ENCODE measurements at places on chromosomes 16 and 17.

GRCh38 chr17:48720266-48721008 is 1.9 kb downstream of the PRAC1 start:
- no peak for DNase-seq

GRCh38 chr16:72001180-72001874 is 1.1 kb upstream of the PKD1L3 start:
- no peak for DNase-seq

- DNase-seq = no peak
Observed at GRCh38 chr17:28735242-28735722, 6.7 kb downstream of the NEK8 start.

- DNase-seq = no peak
Observed at GRCh38 chr17:54353789-54354525, 531.2 kb downstream of the KIF2B start.

DNA sequence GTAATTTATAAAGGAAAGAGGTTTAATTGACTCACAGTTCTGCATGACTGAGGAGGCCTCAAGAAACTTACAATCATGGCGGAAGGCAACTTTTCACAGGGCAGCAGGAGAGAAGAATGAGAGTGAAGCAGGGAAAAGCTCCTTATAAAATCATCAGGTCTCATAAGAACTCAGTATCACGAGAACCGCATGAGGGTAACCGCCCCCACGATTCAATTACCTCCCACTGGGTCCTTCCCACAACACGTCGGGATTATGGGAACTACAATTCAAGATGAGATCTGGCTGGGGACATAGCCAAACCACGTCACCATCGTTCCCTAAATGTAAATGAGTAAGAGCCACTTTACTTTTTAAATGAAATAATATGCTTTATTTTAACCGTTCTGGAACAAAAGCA is 89.9 kb upstream of the NACA2 start:
- DNase-seq = no peak

DNA sequence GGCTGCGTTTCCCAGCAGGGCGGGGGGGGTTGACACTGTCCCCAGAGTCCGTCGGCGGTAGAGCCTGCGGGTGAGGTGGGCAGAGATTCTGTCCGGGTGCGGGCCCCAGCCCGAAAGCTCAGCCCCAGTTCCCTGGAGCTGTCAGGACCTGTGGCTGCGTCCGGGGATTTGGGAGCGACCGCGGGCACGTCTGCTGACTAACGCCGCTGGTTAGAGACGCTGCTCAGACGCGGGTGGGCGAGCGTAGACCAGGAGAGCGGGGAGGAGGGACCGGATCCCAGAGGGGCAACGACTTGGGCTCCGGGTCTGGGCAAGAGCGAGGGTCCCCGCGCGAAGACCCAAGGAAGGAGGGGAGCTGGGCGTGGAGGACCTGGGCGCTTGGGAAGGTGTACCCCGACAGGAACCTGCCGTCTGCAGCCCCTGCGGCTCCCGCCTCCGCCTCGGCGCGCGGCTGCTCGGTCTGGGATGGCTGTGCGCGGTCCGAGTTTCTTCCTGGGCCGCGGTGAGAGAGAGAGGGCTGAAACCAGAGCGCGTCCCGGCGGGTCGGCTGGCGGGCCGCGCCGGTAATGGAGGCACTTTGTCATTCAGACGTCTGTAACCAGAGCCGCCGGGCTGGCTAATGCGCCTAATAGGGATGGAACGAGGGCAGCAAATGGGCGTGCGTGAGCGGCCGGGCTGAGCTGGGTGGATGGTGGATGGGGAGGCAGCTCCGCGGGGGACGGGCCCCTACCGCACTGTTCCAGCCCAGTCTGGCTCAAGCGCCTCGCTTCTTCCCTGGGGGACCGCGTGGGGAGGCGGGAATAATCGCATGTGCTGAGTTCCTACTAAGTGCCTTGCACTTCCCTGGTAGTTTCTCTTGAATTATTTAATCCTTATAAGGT is 2.3 kb downstream of the NGFR start:
- DNase-seq = peak; percentile 84

Data from psoas muscle (tissue), 8 donors.